LNCaP clone FGC (cell line): ENCODE measurements at places on chromosomes 6 and 20.
A peak's percentile ranks its signal among the peaks of the same experiment; 100 is the strongest.

GRCh38 chr6:26097268-26097875, 10.1 kb downstream of the HFE start:
- peak; percentile 26 for DNase-seq

DNA sequence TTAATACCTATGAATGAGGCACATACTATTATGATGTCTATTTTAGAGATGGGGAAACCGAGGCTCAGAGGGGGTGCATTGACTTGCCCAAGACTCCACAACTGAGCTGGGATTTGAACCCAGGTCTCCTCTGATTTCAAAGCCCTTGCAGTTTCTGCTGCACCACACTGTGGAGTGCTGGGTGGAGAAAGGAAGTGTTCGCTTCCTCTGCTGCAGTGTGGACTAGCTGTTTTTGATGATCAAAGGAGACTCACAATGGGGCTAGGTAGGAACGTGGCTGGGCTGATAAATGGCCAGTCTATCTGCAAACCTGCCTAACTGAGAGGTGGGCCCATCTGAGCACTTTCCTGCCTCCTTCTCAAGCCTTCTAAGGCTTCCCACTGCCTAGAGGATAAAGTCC, 87.2 kb downstream of the CD40 start:
- no peak for DNase-seq

DNA sequence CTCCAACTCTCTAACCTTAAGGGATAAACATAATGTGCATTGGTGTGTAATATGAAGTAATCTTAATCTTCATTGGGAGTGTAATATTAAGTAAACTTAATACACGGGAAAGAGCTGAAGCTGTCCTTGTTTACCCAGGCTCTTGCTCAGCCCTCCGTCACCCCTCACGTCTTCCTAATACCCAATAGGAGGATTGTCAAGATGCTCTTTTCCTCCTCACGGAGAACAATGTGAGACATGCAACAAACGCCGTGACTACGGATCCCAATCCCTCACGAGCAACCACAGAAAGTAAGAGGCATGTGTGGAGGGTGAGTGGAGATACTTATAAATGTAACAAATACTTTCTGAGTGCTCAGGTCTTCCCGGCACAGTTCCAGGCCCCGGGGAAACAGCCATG, 11.0 kb downstream of the KIF16B start:
- peak; percentile 13 for DNase-seq

DNA sequence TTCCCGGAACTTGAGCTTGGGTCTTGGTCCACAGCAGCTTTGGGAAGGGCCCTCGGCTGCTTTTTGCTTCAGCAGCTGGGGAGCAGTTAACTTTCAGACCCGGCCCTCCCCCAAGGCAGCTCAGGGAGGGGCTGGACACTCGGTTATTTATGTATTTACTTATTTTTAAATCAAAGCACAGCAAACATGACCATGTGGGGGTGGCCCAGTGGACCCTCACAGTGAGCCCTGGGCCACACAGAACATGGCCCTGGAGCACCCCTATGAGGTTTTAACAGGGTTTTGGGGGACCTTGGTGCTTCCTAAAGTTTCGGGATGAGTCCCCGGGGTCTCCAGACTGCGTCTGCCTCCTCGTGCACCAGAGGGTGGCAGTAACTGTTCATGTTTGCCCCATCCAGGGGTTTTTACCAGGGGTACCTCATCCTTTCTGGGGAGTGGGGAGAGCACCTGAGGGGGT, 26.6 kb upstream of the NPBWR2 start:
- no peak for DNase-seq

GRCh38 chr6:154917941-154918340, 77.2 kb upstream of the TIAM2 start:
- DNase-seq = no peak

DNA sequence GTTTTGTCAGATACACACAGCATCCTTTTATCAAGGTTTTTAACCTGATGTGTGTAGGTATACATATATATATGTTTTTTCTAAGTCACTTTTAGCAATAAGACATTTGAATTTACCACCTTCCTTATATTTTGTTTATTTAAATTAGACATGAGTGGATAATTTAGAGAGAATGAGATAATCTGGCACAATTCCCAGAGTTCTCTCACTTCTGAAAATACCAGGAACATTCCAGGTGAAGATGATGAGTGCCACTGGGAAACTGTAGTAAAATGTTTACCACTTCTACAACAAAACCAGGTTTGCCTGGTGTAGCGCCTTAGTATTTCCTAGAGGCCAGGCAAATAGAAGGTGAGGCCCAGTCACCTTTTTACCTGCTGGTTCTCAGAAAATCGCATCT, 189.5 kb downstream of the TMEM242 start:
- peak; percentile 11 for DNase-seq

DNA sequence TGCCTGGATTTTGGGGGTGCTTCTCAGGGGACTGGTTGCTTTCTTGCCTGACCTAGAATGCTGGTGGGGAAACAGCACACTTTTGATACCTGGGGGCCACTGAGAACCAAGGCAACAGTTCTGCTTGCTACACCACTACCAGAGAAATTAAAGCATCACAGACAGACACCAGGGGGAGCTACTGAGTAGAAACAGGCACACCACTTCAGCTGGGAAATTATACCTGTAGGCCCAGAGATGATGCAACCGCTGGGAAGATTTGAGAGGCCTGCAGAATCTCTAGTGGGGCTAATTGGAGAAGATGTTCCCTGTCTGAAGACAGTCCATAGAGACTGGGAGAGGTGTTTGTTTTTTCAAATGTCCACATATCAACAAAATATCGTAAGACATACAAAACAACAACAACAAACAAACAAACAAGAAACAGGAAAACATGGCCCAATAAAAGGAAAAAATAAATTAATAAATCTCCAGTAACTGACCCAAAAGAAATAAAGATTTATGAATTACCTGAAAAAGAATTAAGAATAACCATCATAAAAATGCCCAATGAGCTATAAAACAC, 129.4 kb upstream of the RIN2 start:
- DNase-seq = peak; percentile 56

GRCh38 chr20:52688345-52688744, 283.8 kb upstream of the TSHZ2 start:
- no peak for DNase-seq
